Karpas-422 (cell line): ENCODE measurements at places on chromosomes 6 and 20.

GRCh38 chr6:3654898-3655297 lies 96.6 kb downstream of the PXDC1 start:
- DNase-seq: no peak

DNA sequence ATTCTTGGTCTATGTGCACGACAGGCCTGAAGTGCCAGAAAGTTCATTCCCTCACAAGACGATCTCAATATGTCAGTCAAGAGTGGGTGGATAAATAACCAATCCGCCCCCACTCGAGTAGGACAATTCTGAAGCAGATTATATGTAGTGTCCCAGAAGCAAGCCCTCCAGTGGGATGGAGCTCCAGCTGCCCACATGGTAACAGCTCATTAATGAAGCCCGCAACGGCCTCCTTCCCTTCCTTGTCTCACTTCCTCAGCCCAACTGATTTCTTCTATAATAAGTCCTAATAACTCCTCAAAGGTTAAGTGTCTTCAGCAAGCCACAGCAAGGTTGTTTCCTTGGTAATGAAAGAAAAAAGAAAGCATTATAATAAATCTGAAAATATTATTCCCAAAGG lies 82.1 kb upstream of the F13A1 start:
- no peak for DNase-seq

DNA sequence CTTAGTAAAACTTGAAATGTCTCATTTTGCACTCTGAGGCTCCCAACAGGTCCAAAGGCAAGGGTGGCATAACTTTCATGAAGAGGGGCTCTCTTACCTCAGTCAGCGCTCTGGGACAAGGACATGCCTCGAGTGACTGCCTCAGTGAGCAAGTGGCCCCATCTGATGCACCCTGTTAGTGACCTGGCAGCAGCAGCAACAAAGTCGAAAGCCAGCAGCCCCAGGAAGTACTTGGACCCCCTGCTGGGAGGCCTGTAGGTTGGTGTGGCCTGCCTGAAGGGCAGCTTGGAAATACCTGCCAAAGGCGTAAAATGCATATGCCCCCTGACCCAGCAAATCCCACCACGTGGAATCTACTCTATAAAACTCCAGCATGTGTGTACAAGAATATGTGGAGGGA lies 13.2 kb downstream of the MAP1LC3A start:
- no peak for DNase-seq

GRCh38 chr6:72850040-72850439 lies 228.2 kb downstream of the KCNQ5 start:
- DNase-seq: no peak

DNA sequence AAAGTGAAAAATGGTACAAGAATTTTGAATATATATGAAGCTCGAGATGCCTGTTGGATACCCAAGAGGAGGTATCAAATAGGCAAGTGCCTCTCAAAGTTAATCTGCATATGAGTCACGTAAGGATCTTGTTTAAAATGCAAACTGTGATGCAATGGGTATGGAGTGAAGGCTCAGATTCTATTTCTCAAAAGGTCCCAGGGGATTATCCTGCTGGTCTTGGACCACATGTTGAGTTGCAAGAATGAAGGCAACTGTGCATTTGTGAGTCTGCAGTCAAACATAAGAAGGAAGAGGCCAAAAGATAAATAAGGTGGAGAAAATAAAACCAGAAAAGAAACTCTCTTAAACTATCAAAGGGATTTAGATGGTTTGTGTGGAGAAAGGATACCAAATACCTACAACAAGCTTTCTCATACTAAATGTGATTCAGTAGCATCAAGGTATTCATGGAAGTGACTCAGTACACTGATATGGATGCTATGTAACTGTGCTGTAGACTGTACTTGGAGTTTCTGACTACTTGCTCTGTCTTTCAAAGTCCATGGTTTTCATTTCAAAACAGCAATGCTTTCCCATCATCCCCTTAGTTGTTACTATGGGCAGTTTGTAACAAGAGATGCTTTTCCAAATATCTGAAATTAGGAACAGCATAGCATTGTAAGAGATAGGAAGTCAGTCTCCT lies 106.3 kb downstream of the GFRAL start:
- DNase-seq: no peak
